ENCODE measurements at places on chromosomes 11 and 22.

GRCh38 chr11:130261571-130261970 lies 53.1 kb downstream of the ZBTB44 start:
- no peaks in the 10 kb centered on the region for H3K4me1 ChIP-seq
- H3K27ac ChIP-seq, result no peak overlapping the region
- no peaks in the 10 kb centered on the region for H3K27me3 ChIP-seq
- no peak overlapping the region for H3K4me3 ChIP-seq

DNA sequence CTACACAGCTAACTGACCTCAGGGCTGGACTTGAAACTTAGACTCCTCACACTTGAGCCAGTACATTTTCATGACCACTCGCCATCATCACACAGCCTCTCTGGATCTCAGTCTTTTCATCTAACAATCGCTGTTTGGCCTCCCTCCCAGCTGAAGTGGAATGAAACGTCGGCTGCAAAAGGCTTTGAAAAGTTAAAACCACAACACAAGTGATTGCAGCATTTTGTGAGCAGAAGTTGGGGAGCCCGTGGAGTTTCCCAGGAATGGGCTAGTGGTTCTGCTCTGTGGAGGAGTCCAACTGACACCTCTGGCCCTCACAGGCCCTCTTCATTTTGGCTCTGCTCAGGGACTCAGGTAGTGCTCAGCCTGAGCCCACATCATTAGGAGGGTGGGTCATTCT lies 35.9 kb upstream of the TRIM29 start:
- no peak for DNase-seq
- H3K36me3 ChIP-seq, result no peaks in the 10 kb centered on the region
- no peak overlapping the region for H3K27ac ChIP-seq
- H3K4me1 ChIP-seq, result peaks cover 6% of the 10 kb centered on the region

DNA sequence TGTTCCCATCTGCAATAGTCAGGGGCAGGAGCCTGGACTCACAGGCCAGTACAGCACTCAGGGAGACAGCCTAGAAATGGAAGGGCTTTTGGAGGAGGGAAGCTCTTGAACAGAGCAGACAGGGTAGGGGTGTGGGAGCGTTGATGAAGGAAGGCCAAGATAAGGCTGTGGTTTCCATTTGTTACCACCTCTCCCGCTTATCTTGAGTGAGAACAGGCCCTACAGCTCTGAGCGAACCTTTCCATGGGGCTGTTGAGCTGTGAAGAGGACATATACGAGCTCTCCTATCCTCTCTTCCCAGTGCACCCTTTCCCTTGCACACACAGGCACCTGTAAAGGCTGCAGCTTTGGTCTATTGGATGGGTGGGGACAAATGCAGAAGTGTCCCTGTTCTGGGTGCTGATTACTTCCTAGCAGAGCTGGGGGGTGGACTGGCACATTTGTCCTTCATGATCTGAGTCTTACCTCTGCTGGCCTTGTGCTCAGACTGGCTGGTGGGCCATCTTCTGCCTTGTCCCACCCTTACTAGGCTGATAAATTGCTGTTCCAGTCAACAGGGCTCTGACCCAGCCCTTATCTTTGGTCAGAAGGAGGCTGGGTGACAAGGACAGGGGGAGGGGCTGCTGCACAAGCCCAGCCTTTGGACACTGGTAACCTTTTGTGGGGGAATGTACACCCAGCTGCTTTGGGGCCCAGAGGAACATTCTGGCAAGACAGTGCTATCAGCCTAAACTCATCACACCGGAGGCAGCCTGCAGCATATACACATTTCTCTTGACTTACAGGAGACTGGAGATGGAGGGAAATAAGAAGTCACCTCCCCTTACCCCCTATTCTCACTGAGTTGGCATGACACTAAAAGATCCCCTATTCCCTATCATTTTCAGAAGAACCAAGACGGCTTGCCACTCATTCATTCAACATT lies 80.1 kb upstream of the NNMT start:
- no peaks in the 10 kb centered on the region for H3K36me3 ChIP-seq
- no peak overlapping the region for H3K27ac ChIP-seq
- no peak for DNase-seq
- no peak overlapping the region for H3K4me3 ChIP-seq

GRCh38 chr11:43908683-43909082 lies 28.1 kb downstream of the ALKBH3 start:
- DNase-seq, result no peak
- peaks cover 45% of the 10 kb centered on the region for H3K36me3 ChIP-seq
- peaks cover 14% of the 10 kb centered on the region for H3K4me1 ChIP-seq
- no peak overlapping the region for H3K4me3 ChIP-seq
- no peaks in the 10 kb centered on the region for H3K27me3 ChIP-seq

DNA sequence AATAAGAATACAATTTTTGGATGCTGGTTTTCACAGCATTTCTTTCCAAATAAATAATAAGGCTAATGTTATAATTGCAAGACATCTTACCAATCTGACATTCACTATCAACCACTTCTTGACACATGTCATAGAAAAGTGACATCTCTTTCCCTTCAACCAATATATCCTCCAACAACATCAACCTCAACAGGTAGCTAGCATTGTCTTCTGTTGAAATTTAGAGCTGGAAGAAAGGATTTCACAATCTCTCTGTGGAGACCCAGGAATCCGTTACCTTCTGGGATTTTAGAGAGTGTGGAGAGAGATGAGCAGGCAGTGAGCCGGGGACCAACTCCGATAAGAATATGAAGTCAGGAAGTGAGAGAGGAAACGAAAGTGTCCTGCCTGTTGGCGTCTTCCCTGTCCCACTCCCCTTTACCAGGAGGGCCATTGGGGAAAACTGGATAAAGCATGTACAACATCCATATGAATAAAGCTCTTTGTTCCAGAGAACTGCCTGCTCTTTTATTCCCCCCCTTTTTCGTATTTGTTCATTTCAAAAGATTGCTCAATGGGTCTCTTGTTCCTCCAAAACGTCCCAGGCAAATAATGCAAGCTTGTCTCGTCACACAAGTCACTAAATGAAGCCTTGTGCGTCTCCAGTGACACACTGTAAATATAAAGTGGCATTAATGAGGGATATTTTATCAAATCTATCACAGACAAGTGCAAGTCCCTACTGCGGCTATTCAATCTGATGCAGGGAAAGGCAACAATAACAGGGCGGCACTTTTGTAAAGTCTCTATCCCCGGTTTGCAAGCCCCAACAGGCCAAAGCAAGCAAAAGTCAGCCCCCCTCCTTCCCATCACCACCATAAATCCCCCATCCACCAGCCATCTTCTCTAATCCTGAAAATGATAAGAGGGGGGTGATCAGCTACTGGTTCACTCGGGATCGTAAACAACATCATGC lies 3.4 kb downstream of the CADM1 start:
- no peaks in the 10 kb centered on the region for H3K36me3 ChIP-seq
- H3K4me3 ChIP-seq, result no peak overlapping the region
- H3K27me3 ChIP-seq, result peaks cover 4% of the 10 kb centered on the region
- DNase-seq, result peak; percentile 3
- H3K27ac ChIP-seq, result no peak overlapping the region

- no peaks in the 10 kb centered on the region for H3K36me3 ChIP-seq
- no peak for DNase-seq
- no peak overlapping the region for H3K4me3 ChIP-seq
- peaks cover 14% of the 10 kb centered on the region for H3K4me1 ChIP-seq
Measured at GRCh38 chr11:122213171-122213570, 97.2 kb upstream of the BLID start.

DNA sequence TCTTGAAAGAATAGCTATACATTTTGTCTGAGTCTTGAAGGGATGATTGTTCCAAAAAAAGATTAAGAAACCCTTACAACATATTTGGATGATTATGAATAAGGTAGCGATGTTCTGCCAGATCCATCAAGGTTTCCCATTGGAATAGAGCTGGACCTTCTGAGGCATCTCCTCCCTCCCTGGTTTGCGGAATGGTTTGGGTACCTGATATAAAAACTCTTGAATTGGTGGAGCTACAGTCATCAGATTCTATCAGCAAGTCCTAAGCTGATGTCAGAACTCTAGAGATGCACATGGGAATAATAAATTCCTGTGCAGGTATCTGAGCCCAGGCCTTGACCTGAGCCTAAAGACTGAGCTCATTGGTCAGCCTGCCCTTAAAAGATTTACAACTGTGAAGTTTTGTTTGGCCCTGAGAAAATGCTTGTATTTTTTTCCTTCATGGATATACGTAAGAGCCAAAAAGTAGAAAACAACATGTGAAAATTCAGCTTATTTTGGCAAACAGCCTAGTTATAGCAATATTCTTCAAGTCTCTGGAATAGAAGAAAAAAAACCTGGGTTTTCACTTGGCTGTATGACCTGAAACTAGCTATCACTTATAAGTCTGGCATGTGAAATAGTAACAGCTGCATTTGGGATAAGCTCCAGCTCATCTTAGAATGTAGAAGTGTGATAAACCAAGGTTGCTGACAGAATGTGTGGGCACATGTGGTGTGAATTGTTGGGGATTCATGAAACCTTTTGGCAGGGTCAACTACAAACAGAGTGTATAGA lies 265.7 kb upstream of the CTSC start:
- no peak for DNase-seq
- no peaks in the 10 kb centered on the region for H3K27me3 ChIP-seq
- H3K27ac ChIP-seq, result no peak overlapping the region
- H3K4me3 ChIP-seq, result no peak overlapping the region
- no peaks in the 10 kb centered on the region for H3K4me1 ChIP-seq
- no peaks in the 10 kb centered on the region for H3K36me3 ChIP-seq

DNA sequence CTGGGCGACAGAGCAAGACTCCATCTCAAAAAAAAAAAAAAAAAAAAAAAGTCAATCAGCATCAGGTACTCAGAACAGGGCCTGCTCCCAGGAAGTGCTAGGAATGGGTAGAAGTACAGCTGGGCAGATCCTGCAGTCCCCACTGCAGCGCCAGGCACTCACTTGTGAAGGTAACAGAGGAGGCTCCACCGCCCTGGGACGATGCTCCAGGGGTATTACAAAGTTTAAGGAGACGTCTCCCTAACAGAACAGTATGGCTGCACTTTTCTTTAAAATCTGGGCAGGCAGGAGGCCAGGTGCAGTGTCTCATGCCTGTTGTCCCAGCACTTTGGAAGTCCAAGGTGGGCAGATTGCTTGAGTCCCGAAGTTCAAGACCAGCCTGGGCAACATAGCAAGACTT lies 1449.0 kb downstream of the BRD1 start:
- H3K4me1 ChIP-seq, result no peaks in the 10 kb centered on the region
- H3K36me3 ChIP-seq, result no peaks in the 10 kb centered on the region
- no peak overlapping the region for H3K4me3 ChIP-seq
- H3K27ac ChIP-seq, result no peak overlapping the region

DNA sequence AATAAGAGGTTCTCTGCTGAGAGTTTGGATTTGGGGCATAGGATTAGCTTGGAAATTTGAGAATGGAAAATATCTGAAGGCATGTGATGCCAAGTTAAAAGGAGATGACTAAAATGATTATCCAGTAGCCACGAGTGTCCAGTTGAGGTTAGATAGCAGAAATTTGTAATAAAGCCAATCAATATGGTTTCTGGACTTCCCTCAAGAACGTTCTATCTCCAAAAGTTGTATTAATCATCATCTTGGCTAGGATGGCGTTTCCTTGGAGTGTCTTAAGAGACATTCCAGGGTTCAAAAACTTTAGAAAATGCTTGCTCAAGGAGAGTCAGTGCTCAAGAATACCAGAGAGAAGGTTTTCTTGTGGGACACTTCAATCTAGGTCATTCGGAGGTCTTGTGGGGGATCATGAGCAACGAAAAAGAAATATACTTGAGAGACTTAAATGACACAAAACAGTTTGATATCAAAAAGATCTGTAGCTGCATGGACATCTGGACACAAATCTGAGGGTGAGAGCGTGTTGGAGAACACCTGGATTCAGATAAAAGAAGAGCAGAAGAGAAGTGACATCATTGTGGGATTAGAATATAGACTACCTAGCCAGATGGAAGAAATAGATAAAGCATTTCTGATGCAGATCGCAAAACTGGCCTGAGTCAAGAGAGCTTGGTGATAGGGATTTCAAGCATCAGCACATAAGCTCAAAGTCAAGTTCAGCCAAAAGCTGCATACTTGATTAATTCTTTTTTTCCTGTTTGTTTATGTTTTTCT lies 97.7 kb downstream of the ARFGAP2 start:
- H3K4me3 ChIP-seq, result no peak overlapping the region
- no peaks in the 10 kb centered on the region for H3K36me3 ChIP-seq
- H3K27ac ChIP-seq, result no peak overlapping the region
- no peaks in the 10 kb centered on the region for H3K4me1 ChIP-seq

- H3K4me1 ChIP-seq, result peaks cover 11% of the 10 kb centered on the region
- no peak overlapping the region for H3K4me3 ChIP-seq
- no peak for DNase-seq
- H3K36me3 ChIP-seq, result peaks cover 2% of the 10 kb centered on the region
Measured at GRCh38 chr22:42651134-42651533, 1.9 kb upstream of the CYB5R3 start.

DNA sequence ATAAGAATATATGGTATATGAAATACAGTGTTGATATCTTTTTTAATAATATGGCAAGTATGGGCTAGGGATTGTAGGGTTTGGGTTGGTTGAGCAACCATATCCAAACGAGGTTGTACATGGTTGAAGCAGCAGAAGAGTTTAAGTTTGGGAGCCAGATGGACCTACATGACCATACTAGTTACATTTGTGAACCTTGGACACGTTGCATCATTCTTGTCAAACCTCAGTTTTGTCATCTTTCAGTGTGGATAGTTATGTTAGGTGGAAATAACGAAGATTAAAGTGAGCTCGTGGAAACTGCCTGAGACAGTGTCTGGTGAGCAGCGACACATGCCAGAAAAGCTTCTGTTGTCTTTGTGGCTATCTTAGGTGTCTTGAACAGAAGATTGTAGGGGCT lies 307.1 kb upstream of the KIRREL3 start:
- H3K27ac ChIP-seq, result no peak overlapping the region
- no peak for DNase-seq
- no peaks in the 10 kb centered on the region for H3K4me1 ChIP-seq
- H3K4me3 ChIP-seq, result no peak overlapping the region

DNA sequence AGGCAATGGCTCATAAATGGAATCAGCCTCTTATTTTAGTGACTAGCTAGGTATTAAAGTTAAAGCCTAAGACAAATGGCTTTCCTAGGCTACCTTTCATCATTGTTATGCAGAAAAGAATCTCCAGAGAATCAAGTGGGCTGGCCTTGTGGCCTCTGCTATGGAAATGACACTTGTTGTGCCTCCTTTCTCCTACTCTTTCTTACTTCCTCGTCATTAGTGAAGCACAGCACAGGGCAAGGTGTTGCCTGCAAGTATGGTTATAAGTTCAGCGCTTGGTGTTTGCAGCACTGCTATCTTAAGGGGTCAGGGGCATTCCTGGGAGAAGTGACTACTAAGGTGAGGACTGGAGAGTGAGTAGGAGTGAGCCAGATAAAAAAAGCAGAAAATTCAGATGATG lies 45.4 kb upstream of the GLYATL1 start:
- no peak for DNase-seq
- no peaks in the 10 kb centered on the region for H3K4me1 ChIP-seq
- H3K27me3 ChIP-seq, result no peaks in the 10 kb centered on the region
- H3K36me3 ChIP-seq, result peaks cover 13% of the 10 kb centered on the region

- no peaks in the 10 kb centered on the region for H3K27me3 ChIP-seq
- peaks cover 9% of the 10 kb centered on the region for H3K4me1 ChIP-seq
- no peak overlapping the region for H3K27ac ChIP-seq
- no peak for DNase-seq
- H3K36me3 ChIP-seq, result no peaks in the 10 kb centered on the region
Measured at GRCh38 chr11:2098691-2099515, 40.3 kb downstream of the IGF2 start.

Measured in neuronal stem cell (in vitro differentiated cells).